HFFc6 (cell line): ENCODE measurements at places on chromosomes 16 and 17. TPM values are rescaled to one million over a fixed set of nuclear protein-coding genes. Genes with fewer than 3 reads are reported as not detected.

Gene KLHL36
- 40.1 to 52.2 TPM (median 51.3 TPM) in 3 replicates for total RNA-seq

Gene MT1A
- total RNA-seq: 0.64 to 1.5 TPM in 2 of 3 replicates, not detected in the other

DNA sequence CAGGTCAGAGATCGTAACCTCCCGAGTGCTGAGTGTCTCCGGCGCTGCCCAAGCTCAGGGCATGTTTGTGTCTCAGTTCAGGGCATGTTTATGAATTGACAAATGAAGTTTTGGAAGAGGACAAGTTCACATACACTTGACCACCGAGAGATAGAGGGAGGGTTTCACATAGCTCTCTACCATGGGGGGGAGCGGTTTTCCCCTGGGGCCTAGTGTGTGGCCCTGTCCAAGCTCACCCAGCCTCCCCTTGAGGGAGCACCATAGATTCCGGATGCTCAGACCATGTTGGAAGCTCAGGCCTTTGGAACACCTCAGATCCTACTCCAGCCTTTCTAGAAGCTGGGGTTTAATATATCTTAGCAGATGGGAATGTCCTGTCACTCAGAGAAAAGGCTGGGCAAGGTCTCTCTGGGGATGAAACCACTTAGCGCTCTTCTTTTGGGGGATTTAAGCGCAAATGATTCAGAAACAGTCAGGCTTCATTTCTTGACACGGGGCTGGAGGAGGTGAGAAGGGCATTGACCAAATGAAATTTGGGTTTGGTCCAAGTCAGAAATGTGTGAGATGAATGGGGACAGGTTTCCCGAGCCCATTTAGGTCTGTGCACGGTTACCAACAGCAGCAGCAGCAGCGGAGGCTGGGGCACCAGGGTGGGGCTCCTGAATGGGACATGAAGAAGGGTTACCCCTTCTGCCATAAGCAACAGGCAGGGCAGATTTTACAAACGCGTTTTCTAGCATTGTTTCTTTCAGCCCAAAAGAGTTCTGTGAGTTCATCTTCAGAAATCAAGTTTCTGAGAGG lies 96.6 kb downstream of the METRNL start:
- DNase-seq: no peak

Gene IL21R
- total RNA-seq: 1.3 TPM in 2 replicates

Gene FN3K
- 0.92 to 3.7 TPM (median 2.8 TPM) in 3 replicates for total RNA-seq

GRCh38 chr17:43330876-43331639 lies 67.7 kb upstream of the ARL4D start:
- DNase-seq: no peak
